Right lobe of liver (tissue), 6 donors: ENCODE measurements at places on chromosomes 2 and 18.

DNA sequence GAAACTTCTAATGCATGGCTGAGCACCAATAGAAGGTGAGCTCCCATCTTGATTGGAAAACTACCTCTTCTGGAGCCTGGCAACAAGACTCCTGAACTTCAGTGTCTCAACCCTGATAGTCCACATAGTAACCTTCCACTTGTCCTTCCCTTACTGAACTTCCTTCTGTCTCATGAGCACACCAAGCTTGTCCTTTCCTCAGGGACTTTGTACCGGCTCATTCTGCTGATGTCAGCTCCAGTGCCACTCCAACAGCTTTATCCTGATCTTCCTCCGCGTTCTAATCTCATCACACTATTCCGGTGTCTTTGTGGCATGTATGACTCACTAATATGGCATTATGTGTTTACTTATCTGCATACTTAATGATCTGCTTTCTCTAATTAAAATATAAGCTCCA, 862.0 kb upstream of the ID2 start:
- H3K4me1 ChIP-seq, result no peaks in the 10 kb centered on the region
- H3K27me3 ChIP-seq, result no peaks in the 10 kb centered on the region
- no peak for DNase-seq
- no peak overlapping the region for H3K27ac ChIP-seq
- no peaks in the 10 kb centered on the region for H3K36me3 ChIP-seq

- H3K4me1 ChIP-seq, result no peaks in the 10 kb centered on the region
- DNase-seq, result no peak
- no peaks in the 10 kb centered on the region for H3K36me3 ChIP-seq
- H3K4me3 ChIP-seq, result no peak overlapping the region
- no peaks in the 10 kb centered on the region for H3K27me3 ChIP-seq
Measured at GRCh38 chr2:106781196-106781595, 104.8 kb downstream of the ST6GAL2 start.

GRCh38 chr2:97870396-97870843, 125.3 kb downstream of the TMEM131 start:
- peak overlapping the region; percentile 41 for H3K27ac ChIP-seq
- H3K36me3 ChIP-seq, result no peaks in the 10 kb centered on the region
- H3K4me1 ChIP-seq, result peaks cover 26% of the 10 kb centered on the region
- DNase-seq, result no peak

GRCh38 chr2:16272038-16272788, 331.9 kb downstream of the MYCN start:
- no peak overlapping the region for H3K27ac ChIP-seq
- H3K36me3 ChIP-seq, result no peaks in the 10 kb centered on the region
- DNase-seq, result no peak
- no peaks in the 10 kb centered on the region for H3K4me1 ChIP-seq

DNA sequence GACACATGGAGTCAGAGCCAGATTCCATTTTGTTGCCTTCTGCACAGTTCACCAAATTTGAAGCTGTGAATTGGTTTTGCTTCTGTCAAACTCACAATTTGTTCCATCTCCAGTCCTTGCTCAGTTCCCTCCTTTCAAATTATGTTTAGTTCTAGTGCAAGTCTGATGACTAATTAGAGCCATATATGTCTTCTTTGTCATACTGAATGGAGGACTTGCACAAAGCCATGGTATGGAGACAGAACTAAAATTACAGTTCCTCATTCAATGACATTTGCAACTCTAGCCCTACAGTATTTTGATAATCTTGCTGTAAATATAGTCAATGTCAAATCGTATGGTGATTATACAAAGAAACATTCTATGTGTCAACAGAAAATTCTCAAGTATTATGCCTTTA, 936.9 kb upstream of the CELF4 start:
- H3K36me3 ChIP-seq, result no peaks in the 10 kb centered on the region
- no peak overlapping the region for H3K4me3 ChIP-seq
- H3K27me3 ChIP-seq, result no peaks in the 10 kb centered on the region
- H3K4me1 ChIP-seq, result no peaks in the 10 kb centered on the region
- no peak for DNase-seq

GRCh38 chr2:17594533-17595401, 54.3 kb downstream of the VSNL1 start:
- no peak overlapping the region for H3K27ac ChIP-seq
- no peaks in the 10 kb centered on the region for H3K27me3 ChIP-seq
- H3K36me3 ChIP-seq, result no peaks in the 10 kb centered on the region
- no peaks in the 10 kb centered on the region for H3K4me1 ChIP-seq
- no peak for DNase-seq

GRCh38 chr2:114085238-114085637, 195.3 kb downstream of the ACTR3 start:
- H3K27me3 ChIP-seq, result no peaks in the 10 kb centered on the region
- H3K36me3 ChIP-seq, result no peaks in the 10 kb centered on the region

DNA sequence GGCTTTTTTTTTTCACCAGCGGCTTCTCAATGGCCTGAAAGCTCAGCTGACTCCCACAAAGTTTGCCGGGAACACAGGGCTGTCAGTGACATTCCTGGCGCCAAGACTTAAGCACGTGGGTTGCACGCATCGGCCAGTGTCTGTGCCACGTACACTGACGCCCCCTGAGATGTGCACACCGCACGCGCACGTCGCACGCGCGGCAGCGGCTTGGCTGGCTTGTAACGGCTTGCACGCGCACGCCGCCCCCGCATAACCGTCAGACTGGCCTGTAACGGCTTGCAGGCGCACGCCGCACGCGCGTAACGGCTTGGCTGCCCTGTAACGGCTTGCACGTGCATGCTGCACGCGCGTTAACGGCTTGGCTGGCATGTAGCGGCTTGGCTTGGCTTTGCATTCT, 63.2 kb downstream of the CCDC74A start:
- H3K27me3 ChIP-seq, result no peaks in the 10 kb centered on the region
- H3K27ac ChIP-seq, result no peak overlapping the region
- H3K36me3 ChIP-seq, result no peaks in the 10 kb centered on the region
- DNase-seq, result no peak

DNA sequence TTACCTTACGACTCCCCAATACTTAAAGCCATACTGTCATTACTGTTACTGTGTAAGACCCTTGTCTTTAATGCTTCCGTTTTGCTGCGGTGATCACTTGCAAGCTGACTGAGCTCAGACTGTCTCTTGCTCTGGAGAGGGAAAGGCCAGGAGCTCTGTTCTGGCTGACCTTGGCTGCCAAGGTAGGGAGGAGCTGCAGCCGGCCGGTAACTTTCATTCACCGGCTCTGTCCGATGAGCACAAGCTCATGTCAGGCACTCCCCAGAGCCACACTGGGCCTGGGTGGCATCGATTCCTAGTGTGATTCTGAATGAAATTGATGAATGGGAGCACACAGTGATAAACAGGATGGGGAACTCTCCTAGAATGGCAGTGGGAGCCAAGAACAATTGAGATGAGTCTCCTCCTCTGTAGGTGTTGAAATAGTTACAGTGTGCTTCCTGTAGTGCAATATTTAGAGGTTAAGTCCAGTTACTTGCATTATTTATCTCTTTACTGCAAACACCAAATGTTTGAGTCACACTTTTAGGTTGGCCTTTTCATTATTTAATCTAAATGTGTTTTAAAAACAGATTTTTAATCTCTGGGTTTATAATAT, 100.9 kb downstream of the ATP9B start:
- no peaks in the 10 kb centered on the region for H3K36me3 ChIP-seq
- DNase-seq, result no peak
- H3K27ac ChIP-seq, result no peak overlapping the region

DNA sequence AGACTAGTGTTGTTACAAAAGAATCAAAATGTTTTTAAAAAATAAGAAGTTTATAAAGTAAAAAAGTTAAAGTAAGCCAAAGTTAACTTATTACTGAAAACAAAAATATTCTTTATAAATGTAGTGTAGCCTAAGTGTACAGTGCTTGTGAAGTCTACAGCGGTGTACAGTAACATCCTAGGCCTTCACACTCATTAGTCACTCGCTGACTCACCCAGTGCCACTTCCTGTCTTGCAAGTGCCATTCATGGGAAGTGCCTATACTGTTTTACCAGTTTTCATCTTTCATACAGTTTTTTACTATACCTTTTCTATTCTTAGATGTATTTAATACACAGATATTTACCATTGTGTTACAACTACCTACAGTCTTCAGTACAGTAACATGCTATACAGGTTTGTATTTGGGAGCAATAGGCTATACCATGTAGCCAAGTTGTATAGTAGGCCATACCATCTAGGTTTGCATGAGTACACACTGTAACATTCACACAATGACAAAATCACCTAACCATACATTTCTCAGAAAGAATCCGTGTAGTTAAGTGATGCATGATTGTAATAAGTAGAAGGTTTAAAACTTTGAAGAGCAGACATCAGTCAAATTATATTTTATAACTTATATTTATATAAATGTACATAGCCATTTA, 13.4 kb downstream of the SERPINB7 start:
- H3K36me3 ChIP-seq, result no peaks in the 10 kb centered on the region
- no peaks in the 10 kb centered on the region for H3K27me3 ChIP-seq
- H3K27ac ChIP-seq, result no peak overlapping the region

DNA sequence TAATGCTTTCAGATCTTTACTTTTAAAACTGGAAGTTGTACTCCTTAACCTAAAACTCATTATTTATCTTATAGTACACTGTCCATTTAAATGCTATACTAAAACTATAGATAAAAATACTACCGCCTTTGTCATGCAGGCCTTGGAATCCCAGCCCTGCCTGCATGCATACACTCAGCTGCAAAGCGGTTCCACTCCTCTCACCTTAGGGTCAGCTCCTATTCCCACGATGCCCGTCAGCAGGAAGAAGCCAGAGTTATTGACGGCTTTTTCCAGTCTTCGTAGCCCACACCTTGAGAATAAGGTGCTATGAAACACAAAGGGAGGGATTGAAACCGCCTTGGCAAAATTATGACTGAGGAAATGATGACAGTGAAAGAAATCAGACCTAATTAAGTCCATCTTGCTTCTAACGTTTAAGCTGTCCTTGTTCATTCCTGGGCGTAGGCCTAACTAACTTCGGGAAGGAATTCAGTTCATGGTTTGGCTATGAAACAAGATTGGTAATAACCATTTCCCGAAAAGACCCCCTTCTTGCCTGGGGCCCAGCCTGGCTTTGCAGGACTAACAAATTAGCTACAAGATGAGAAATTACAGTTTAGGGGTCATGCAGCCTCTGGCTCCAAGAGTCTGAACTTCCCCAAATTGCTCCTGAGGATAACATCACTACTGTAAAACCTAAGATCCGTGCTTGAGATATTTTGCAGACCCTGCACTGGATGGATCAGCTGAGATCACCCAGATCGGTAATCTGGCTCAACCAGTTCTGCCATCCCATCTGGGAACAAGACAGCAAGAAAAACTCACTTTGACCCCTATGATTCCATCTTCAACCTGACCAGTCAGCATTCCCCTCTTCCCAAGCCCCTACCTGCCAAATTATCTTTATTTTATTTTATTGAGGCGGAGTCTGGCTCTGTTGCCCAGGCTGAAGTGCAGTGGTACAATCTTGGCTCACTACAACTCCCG, 17.1 kb downstream of the EPB41L5 start:
- no peaks in the 10 kb centered on the region for H3K27me3 ChIP-seq
- H3K27ac ChIP-seq, result no peak overlapping the region
- no peaks in the 10 kb centered on the region for H3K36me3 ChIP-seq
- H3K4me3 ChIP-seq, result no peak overlapping the region
- peaks cover 3% of the 10 kb centered on the region for H3K4me1 ChIP-seq
- no peak for DNase-seq

DNA sequence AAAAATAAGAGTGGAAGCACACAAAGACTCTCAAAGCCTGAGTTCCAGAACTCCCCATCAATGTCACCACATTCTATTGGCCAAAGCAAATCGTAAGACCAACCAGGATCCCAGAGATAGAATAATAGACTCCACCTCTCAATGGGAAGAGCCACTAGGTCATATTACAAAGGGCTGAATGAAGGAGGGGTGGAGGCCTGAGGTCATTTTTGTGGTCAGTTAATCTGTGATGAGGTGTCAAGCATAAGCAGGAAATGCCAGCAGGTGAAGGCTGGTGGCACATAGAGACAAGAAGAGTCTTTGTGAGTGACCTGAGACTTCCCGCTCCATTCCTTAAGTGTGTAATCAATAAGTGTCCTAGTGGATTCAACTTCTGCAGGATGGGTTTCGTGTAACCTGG, 144.3 kb downstream of the TFCP2L1 start:
- no peak overlapping the region for H3K27ac ChIP-seq
- no peak overlapping the region for H3K4me3 ChIP-seq
- no peaks in the 10 kb centered on the region for H3K4me1 ChIP-seq
- H3K27me3 ChIP-seq, result no peaks in the 10 kb centered on the region
- no peaks in the 10 kb centered on the region for H3K36me3 ChIP-seq

- H3K27me3 ChIP-seq, result no peaks in the 10 kb centered on the region
- H3K27ac ChIP-seq, result no peak overlapping the region
- H3K4me1 ChIP-seq, result no peaks in the 10 kb centered on the region
- no peaks in the 10 kb centered on the region for H3K36me3 ChIP-seq
- DNase-seq, result no peak
Measured at GRCh38 chr18:51425889-51426288, 228.4 kb upstream of the MEX3C start.

DNA sequence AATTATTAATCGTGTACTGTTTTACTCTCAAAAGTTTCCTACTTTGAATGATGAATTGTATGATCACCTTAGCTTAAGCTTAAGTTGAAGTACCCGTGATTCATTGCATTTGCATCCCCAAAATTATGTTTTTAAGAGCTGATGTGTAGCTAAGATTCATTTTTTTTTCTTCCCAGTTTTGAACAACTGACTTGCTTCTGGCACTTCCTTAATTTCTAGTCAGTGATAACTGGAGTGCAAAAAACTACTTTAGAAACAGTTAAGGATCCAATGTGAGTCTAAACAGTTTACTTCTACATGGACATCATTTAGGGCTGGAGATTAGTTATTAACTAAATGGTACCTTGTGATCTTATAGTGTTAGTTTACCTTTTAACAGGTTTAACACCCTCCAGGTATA, 124.0 kb upstream of the CAVIN2 start:
- no peak for DNase-seq
- H3K4me3 ChIP-seq, result no peak overlapping the region
- no peak overlapping the region for H3K27ac ChIP-seq
- H3K4me1 ChIP-seq, result no peaks in the 10 kb centered on the region
